ENCODE measurements at places on chromosomes 1 and 21.

DNA sequence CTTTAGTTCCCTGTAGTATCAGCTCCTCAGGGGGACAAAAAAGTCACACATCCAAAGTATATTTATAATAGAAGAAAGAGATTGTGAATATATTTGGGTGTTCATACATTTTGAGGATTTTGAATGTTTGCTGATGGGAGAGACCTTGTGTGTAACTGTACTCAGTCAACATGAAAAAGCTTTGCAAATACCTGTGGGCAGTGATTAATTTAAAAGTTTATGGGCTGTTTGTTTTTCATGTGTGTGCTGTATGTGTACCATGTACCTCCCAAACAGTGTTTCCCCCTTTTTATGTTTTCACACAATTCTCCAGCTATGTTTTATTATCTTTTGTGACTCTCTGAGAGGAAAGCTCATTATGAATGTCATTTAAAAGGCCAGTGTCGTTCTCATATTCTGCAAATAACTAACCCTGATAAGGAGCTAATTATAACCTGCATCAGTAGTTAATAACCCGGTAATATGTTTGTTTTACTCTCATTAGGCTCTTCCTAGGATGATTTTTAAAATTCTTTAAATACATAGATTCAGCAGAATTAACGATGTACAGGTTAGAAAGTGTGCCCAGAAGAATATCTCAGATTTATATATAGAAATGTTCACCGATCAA lies 271.5 kb downstream of the NFIA start:
- no peak for DNase-seq

- DNase-seq = peak; percentile 46
Measured at GRCh38 chr1:154955039-154955717, 721 bp downstream of the PBXIP1 start.

GRCh38 chr1:62832276-62832675 lies 48.3 kb downstream of the ATG4C start:
- no peak for DNase-seq

- DNase-seq = no peak
Measured at GRCh38 chr1:238950784-238951183, 435.6 kb upstream of the CHRM3 start.

- no peak for DNase-seq
Measured at GRCh38 chr21:37675202-37675801, 241.0 kb downstream of the KCNJ6 start.

- DNase-seq = peak; percentile 82
Measured at GRCh38 chr1:184212649-184213314, 161.3 kb downstream of the TSEN15 start.

- peak; percentile 51 for DNase-seq
Measured at GRCh38 chr1:26723013-26723991, 27.5 kb downstream of the ARID1A start.

- DNase-seq = no peak
Measured at GRCh38 chr1:245434280-245434679, 279.5 kb downstream of the KIF26B start.

DNA sequence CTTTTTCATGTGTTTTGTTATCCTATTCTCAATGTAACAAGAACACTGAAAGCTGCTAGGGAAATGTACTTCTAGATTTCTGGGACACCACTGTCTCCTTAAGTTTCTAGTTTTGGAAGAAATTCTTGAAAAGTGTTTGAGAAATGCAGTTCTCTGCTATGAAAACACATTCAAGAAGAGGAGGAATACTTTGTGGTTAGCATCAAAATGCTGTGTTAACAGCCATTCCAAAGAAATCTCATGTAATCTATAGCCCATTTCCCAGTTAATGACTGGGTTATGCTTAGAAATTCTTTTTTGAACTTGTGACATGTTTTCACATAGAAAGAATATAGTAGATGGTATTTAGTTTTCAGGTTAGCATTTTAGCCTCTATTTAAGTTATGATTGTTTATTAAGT lies 6.0 kb downstream of the RAVER2 start:
- no peak for DNase-seq

GRCh38 chr1:66687358-66687757 lies 64.9 kb upstream of the DYNLT5 start:
- DNase-seq = no peak

DNA sequence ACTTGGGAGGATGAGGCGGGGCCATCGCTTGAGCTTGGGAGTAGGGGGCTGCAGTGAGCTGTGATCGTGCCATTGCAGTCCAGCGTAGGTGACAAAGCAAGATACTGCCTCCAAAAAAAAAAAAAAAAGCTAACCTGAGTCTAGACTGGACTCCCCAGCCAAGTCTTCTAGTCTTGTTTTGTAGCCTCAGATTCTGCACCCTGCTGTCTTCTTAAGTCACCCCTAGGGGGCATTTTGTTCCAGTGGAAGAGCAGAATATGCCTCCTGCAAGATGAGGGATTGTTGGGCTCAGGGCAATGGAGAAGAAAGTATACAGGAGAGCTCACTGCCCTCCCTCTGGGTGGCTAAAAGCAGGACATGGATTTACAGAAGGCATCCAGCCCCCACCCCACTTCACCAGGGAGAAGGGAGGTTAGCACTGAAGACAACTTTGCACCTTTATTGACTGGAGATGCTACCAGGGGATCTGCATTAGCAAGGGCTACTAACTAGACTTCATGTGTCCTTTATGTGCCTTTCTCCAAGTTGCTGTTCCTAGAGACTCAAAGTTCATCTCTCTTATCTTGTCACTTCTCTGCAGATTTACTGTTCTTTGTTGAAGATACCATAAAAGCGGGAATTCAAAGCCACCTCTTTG lies 15.3 kb upstream of the RNF187 start:
- no peak for DNase-seq

DNA sequence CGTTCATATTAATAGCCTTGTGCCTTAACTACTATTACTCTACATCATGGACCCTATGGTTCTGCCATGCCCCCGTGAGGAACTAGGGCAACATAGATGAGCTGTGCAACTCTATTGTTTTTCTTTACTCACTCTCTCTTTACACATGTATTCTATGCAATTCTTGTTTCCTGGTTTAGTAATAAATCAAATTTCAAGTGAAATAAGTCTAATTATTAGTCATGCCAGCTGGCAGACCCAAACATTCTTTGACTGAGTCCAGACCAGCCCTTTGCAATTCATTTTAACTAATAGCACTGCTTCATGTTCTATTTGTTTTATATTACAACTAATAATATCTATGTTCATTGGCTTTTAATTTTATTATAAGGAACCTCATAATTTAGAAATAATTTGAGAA lies 789.3 kb upstream of the ADAMTS5 start:
- no peak for DNase-seq

- no peak for DNase-seq
Measured at GRCh38 chr1:223008808-223009207, 134.2 kb downstream of the TLR5 start.

DNA sequence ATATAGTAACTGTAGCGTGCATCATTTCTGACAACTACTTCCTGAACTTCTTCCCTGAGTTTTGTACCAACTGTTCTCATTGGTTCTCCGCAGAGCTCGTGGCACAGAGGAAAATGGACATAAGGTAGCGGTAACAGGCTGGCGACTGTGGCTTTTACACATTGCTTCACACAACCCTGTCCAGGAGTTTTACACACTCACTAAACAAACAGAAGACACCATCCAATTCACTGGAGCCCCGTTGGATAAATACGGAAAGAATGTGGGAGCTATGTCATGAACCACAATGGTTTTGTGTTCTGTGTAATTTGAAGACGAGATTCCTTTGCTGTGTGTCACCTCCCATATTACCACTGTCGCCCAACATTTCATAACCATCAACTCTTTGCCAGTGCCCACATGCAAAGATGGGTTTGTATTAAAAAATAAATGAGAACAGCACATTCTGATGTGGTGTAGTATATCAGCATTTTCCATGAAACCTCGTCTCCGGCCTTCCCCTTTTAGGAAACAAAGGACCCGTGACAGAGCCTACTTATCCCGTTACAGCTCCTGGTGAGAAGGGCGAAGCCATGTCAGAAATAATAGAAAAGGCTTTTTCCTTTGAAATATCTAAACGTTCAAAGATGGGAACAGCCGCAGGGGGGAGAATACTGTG lies 47.4 kb upstream of the ENAH start:
- peak; percentile 75 for DNase-seq

GRCh38 chr1:160607011-160607671 lies 27.8 kb upstream of the CD84 start:
- peak; percentile 68 for DNase-seq

DNA sequence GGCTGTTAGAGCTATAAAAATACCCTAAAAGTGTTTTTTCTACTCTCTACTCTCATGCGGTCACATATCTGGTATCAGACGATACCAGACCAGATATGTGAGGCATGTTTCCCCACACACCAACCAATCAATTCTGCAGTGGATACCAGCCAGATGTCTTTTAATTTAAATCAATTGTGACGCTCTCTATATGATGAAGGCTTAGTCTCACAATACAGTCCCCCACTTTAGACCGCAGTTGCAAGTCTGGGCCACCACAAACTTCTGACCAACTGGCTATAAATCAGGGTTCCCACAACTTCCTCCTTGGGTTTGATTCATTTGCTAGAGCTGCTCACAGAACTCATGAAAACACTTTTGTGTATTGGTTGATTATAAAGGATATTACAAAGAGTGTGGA lies 586.1 kb upstream of the ZP4 start:
- no peak for DNase-seq

DNA sequence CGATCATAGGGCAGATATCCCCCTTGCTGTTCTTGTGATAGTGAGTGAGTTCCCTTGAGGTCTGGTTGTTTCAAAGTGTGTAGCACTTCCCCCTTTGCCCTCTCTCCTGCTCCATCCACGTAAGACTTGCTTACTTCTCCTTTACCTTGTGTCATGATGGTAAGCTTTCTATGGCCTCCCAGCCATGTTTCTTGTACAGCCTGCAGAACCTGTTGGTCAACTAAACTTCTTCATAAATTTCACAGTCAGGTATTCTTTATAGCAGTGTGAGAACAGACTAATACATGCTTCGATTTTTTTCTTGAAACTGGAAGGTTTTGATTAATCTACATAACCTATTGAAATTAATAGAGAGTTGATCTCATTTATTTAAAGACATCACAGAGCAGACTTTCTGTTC lies 302.5 kb upstream of the PBX1 start:
- no peak for DNase-seq

DNA sequence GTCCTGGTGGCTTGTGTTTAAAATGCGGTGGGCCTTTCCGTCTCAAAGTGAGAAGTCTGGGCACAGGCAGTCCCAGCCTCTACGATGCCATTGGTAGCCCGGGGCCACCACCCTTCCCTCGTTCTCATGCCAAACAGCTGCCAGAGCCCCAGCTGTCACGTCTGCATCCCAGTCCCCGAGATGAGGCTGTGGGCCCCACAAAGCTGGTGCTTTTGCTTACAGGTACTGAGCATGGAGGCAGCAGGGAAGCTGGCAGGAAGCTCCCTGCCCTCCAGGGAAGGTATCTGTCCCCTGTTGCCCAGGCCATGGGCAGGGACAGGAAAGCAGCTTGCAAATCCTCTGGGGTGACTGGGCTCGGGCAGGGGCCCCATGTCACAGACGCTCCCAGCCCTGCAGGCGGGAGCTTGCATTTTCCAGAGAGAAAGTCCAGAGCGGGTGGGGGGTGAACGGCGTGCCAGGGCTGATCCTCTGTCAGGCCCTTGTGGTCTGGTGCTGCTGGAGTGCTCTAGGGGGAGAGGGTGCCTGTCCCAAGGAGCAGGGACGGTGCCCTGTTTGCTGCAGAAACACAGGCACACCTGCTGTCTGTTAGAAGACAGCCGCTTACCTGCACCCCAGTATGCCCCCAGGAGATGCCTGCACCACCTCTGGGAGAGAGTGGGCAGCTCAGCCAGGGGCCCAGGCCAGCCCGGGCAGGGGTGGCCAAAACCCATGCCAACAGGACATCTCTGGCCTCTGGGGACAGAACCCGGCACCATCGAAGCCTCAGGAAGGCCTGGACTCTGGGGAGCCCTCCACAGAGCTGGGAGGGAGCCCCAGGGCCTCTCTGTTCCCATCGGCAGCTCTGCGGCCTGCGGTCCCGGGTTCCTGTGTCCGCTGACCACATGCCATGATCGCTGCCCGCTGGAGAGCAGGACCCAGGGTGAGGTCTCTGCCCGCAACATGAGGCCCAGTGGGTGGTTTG lies 45.9 kb downstream of the SLX9 start:
- DNase-seq = no peak

- no peak for DNase-seq
Measured at GRCh38 chr1:31814631-31815306, 1.1 kb downstream of the SPOCD1 start.

DNA sequence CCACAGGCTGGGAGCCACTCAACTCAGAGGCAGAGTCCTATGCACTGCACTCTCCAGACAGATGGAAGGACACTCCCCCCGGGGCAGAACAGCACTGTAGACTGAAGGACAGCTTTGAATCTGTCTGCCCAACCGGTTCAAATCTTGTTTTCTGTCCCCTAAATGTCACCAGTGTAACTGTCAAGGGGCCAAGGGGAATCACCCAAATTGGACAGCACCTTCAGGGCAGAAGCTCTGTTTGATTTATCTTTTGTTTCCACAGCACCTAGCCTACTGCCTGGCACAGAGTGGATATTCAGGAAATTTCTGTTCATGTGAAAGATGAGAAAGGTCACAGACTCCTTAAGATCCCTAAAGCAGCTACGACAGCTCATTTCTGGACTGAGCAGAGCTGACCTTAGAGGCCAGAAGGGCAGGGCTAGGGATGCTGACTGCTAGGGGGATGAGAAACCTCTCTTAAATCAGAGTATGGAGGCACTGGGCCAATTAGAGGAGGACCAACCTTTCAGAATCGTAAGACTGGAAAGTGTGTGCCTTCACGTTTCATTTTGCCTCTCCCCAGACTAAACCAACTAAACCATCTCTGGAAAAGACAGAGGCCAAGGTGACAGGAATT lies 41.0 kb downstream of the ITPKB start:
- no peak for DNase-seq

GRCh38 chr21:42198929-42199867 lies 19.7 kb upstream of the ABCG1 start:
- DNase-seq = peak; percentile 79

- no peak for DNase-seq
Measured at GRCh38 chr1:105294838-105295237, 1545.1 kb downstream of the AMY1C start.

GRCh38 chr1:215523128-215523861 lies 43.8 kb upstream of the KCTD3 start:
- DNase-seq = no peak

- no peak for DNase-seq
Measured at GRCh38 chr1:222335586-222335985, 212.3 kb downstream of the HHIPL2 start.

- peak; percentile 6 for DNase-seq
Measured at GRCh38 chr21:39314143-39315027, 953 bp upstream of the BRWD1 start.

GRCh38 chr1:79660129-79660528 lies 653.6 kb upstream of the ADGRL4 start:
- no peak for DNase-seq
